ENCODE measurements at places on chromosomes 1 and 21.

DNA sequence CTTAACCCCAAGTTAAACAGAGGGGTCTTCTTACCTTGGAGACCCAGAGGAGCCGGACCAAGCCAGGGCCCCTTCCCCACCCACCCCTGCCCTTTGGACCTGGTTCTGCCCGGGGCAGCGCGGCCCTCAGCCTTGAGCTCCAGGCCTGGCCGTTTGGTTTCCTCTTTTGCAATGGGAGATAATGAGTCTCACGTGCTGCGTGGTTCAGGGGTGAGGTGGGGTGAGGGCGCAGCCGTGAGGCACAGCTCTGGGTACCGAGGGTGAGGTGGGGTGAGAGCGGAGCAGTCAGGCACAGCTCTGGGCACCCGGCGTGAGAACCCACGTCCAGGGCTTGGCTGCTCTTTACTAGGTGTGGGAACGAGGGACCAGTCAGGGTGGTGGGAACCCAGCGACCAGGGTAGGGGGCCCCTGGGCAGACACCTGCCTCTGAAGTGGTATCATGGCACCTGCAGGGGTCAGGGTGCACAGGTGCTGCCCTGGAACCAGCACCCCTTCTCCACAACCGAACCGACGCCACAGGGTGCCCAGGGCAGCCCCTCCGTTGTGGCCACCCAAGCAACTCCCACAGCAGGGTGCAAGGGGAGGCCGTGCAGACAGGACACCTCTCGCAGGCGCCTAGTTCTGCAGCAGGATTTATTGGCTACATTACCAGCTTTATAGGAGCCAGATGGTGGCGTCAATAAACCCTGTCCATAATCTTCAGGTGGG lies 182.2 kb downstream of the PRDM16 start:
- no peak for DNase-seq

- DNase-seq = no peak
Measured at GRCh38 chr1:245546875-245547274, 392.1 kb downstream of the KIF26B start.

GRCh38 chr1:157519451-157519850 lies 32.9 kb downstream of the FCRL5 start:
- no peak for DNase-seq

DNA sequence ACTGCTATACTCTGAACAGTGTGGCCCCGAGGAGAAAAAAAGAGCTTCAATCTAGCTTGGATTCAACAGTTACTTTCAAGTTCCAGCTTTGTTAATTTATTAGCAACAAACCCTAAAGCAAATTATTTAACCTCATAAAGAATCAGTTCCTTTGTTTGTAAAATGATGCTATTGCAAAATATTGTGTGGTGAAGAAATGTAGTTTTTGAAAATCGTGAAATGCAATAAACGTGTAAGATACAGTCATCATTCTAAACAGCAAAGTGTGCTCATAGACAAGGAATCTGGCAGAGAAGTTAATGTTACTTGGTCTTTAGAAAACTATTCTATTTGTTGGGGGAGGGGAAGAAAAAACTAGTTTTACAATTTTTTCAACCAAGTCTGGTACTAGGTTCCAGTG lies 297.6 kb upstream of the ADGRL4 start:
- no peak for DNase-seq

- no peak for DNase-seq
Measured at GRCh38 chr21:46620846-46621245, 14.6 kb upstream of the PRMT2 start.

DNA sequence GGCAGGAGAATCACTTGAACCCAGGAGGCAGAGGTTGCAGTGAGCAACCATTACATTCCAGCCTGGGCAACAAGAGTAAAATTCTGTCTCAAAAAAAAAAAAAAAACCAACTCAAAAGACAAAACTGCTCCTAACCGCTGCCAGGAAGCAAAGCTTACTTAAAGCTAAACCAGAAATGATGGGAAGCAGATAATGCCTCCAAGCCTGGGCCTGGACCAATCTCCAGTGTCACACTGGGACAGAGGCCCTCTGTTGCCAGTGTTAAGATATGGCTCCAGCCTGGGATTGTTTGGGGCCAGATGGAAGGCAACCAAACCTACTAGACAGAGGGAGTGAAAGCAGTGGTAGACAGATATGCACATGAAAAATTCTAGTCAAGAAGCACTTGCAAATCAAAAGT lies 36.9 kb downstream of the NSL1 start:
- no peak for DNase-seq

- peak; percentile 67 for DNase-seq
Measured at GRCh38 chr1:58929671-58930325, 146.0 kb upstream of the JUN start.

DNA sequence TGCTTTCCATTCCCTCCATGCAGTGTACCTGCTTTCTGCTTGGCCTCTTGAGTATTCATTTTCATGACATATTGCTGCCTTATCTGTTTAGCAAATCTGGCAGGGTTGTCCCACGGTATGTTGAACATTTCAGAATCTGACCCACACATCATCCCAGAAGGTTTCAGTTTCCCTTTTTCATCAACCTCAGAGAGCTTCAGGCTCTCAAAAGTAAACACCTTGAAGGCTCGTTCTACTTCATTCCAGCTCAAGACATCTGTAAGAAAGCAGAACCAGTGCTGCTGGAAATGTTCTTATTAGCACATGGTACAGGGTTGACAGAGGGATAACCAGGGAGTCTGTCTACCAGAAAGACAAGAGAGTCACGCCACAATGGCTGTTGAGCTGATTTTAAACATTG lies 103.6 kb downstream of the SPAG17 start:
- DNase-seq = no peak

All from upper lobe of left lung (tissue), 6 donors.